ENCODE measurements at places on chromosomes 4 and X.

GRCh38 chr4:83922402-83922801 lies 386.5 kb downstream of the GPAT3 start:
- no peak overlapping the region for H3K4me3 ChIP-seq
- DNase-seq, result no peak
- H3K27me3 ChIP-seq, result no peaks in the 10 kb centered on the region
- no peaks in the 10 kb centered on the region for H3K36me3 ChIP-seq

DNA sequence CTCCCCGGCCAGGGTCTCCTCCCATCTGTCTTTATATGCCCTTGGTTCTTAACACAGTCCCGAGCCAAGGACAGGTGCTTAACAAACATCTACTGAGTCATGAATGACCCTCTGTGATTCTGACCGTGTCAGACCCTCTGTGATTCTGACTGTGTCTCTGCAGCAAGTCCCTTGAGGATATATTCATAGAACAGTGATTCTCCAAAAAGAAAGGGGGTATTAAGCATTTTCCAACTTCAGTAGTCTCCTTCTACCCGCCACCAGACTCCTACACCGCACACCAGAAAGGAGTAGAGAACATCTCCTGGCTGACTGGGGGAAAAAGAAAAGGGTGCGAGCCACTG lies 13.6 kb downstream of the ACSL1 start:
- no peak for DNase-seq
- H3K27ac ChIP-seq, result no peak overlapping the region
- peaks cover 13% of the 10 kb centered on the region for H3K4me1 ChIP-seq
- no peaks in the 10 kb centered on the region for H3K27me3 ChIP-seq
- H3K4me3 ChIP-seq, result no peak overlapping the region
- H3K36me3 ChIP-seq, result peaks cover 1% of the 10 kb centered on the region

DNA sequence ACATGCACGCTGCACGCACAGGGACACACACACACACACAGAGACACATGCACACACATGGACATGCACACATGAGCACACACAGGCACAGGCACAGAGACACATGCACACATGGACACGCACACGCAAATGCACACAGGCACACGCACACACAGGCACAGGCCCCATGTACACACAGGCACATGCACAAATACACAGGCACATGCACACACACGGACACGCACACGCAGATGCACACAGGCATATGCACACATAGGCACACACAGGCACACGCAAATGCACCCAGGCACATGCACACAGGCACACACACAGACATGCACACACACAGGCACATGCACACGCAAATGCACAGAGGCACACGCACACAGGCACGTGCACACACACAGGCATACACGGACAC lies 30.3 kb upstream of the HTRA3 start:
- H3K36me3 ChIP-seq, result no peaks in the 10 kb centered on the region
- no peak overlapping the region for H3K4me3 ChIP-seq
- DNase-seq, result no peak
- H3K27me3 ChIP-seq, result no peaks in the 10 kb centered on the region

DNA sequence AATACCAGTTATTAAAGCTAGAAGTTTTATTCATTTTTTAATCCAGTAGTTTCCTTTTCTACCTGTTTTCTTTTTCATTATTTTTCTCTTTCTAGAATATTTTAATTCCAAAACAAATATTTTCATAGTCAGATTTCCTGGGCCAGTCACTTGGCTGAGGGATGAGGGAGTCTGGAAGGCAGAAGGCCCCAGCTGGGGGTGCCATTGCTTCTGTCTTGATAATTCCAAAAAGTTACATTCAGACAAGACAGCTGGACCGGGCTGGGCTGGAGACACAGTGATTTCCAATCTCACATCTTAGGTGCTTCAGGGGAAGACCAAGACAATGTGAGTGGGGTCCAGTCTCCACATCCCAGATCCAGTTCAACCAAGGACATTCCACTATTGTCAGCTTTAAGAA lies 263.5 kb downstream of the TMA16 start:
- H3K4me1 ChIP-seq, result peaks cover 2% of the 10 kb centered on the region
- peaks cover 2% of the 10 kb centered on the region for H3K27me3 ChIP-seq
- H3K4me3 ChIP-seq, result no peak overlapping the region
- H3K36me3 ChIP-seq, result no peaks in the 10 kb centered on the region

DNA sequence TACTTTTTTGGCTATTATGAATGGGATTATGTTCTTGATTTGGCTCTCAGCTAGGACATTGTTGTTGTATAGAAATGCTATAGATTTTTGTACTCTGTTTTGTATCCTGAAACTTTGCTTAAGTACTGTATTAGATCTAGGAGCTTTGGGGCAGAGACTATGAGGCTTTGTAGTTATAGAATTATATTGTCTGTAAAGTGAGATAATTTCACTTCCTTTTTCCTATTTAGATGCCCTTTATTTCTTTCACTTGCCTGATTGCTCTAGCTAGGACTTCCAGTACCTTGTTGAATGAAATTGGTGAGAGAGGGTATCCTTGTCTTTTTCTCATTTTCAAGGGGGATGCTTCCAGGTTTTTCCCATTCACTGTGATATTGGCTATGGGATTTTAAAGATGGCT lies 28.1 kb downstream of the ADAM29 start:
- H3K27me3 ChIP-seq, result no peaks in the 10 kb centered on the region
- no peak for DNase-seq
- no peaks in the 10 kb centered on the region for H3K36me3 ChIP-seq
- H3K27ac ChIP-seq, result no peak overlapping the region
- no peaks in the 10 kb centered on the region for H3K4me1 ChIP-seq
- H3K4me3 ChIP-seq, result no peak overlapping the region

DNA sequence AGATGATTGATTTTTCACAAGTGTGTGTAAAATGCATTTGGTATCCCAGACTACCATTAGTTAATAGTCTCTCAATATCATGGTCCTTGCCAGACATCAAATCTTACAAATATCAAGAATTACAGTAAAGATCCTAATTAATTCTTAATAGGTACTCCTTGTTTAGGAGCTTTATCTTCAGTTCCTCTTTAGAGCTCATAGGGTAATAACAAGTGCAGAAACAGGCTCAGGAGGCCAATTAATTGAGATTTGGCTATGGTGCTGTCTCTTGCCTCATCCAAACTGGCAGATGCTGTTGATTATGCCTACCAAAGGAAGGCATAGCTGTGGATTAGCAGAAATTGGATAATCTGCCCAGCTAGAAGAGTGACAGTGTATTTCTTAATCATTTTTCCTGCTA lies 6.9 kb downstream of the MTMR1 start:
- H3K27me3 ChIP-seq, result no peaks in the 10 kb centered on the region
- H3K4me3 ChIP-seq, result no peak overlapping the region
- peaks cover 41% of the 10 kb centered on the region for H3K36me3 ChIP-seq
- H3K4me1 ChIP-seq, result peaks cover 49% of the 10 kb centered on the region
- DNase-seq, result no peak

DNA sequence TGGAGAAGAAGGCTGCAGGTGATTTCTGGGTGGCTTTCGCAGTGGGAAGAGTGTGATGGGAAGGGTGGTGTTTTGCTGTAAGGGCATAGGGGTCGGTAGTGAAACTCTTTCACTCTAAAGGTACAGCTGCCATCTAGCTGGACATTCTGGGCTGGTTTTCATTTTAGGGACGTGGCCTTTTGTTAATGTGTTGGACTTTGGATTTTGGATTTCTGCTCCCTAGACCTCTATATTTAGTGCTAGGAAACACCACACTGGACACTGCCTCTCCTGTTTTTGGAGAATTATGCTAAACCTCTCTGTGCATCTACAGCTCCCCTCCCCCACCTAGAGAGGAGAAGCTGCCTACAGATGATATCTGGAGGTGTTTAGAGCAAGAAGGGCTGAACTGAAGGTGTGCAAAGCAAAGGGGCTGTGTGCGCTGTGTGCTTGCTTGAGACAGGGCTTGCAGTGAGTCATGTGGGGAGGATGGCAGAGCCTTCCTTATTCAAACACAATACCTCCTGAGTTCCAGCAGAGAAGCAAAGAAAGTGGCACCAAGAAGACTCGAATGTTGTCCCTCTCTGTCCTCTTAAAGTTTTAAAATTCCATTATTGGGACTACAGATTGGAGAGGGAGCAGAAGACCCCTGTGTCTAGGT lies 47.9 kb downstream of the STARD8 start:
- DNase-seq, result no peak
- H3K36me3 ChIP-seq, result no peaks in the 10 kb centered on the region
- H3K4me3 ChIP-seq, result no peak overlapping the region
- H3K27me3 ChIP-seq, result peaks cover 10% of the 10 kb centered on the region

GRCh38 chrX:12881914-12882313 lies 15.0 kb downstream of the TLR7 start:
- no peak overlapping the region for H3K27ac ChIP-seq
- no peaks in the 10 kb centered on the region for H3K36me3 ChIP-seq
- H3K27me3 ChIP-seq, result peaks cover 6% of the 10 kb centered on the region
- no peaks in the 10 kb centered on the region for H3K4me1 ChIP-seq
- no peak overlapping the region for H3K4me3 ChIP-seq

Data from activated CD4-positive, alpha-beta T cell treated with anti-CD3 and anti-CD28 coated beads, Interleukin-2, amount 10 ng/mL, durations not matched to agents 7 days and 5 days (primary cell).